ENCODE measurements at places on chromosomes 7 and 10. TPM values are rescaled to one million over a fixed set of nuclear protein-coding genes. Genes with fewer than 3 reads are reported as not detected.
A peak's percentile ranks its signal among the peaks of the same experiment; 100 is the strongest.

GRCh38 chr10:69562731-69563254 lies 10.4 kb downstream of the NEUROG3 start:
- DNase-seq = no peak

GRCh38 chr10:63240807-63241206 lies 107.7 kb downstream of the NRBF2 start:
- no peak for DNase-seq

DNA sequence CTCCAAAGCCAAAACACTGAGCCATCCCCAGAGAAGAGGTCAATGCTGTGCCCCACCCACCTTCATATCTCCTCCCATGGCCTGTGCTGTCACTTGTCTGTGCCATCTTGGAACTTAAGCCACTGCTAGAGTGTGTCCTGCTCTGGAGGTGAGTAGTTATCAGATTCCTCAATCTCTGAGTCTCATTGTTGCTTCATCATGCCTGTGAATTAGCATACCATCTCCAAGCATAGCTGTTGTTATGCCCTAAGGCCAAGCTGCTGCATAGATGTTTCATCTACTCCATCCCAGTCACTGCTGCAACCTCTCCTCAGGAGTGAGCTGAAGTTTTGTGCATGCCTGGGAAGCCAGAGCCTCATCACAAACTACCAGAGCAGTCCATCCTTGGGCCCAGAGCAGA lies 349.0 kb downstream of the ZWINT start:
- no peak for DNase-seq

- no peak for DNase-seq
Measured at GRCh38 chr7:104133238-104133637, 74.6 kb downstream of the ORC5 start.

GRCh38 chr10:97427571-97428179 lies 1.7 kb downstream of the PGAM1 start:
- DNase-seq = peak; percentile 44

GRCh38 chr7:155210356-155210755 lies 87.3 kb upstream of the INSIG1 start:
- peak; percentile 28 for DNase-seq

DNA sequence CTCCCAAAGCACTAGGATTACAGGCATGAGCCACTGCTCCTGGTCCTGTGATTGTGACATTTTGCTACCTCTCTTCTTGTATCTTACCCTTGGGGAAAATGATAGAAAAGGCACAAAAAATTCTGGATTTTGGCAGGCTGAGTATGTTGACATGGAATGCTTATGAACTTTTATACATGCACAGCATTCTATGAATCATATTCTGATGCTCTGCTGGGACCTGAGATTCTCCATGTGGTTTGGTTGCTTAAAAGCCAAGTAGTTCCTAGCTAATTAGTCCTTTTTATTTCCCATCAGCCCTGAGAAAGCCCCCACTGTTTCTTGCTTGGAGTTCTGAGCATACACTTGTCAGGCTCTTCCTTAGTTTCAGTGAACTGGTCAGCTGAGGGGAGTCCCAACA lies 8.3 kb upstream of the KAZALD1 start:
- no peak for DNase-seq

DNA sequence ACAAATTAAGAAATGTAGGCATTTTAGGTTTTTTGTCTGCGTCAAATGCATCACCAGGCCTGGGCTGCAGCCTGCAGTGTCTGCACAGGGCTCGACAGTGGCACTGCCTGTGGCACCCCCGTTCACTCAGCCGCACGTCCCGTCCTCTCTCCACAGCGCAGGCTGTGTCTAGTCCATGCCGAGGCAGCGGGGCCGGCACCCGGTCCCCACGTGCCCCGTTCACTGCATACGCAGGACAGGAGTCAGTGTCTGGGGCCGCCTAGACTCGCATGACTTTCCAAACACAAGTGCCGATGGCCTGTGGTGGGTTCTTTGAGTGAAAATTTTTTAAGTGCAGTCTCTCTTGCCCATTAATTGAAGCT lies 446.4 kb downstream of the PTPRN2 start:
- DNase-seq = no peak

GRCh38 chr10:88525371-88526069 lies 57.6 kb downstream of the RNLS start:
- DNase-seq = peak; percentile 88

DNA sequence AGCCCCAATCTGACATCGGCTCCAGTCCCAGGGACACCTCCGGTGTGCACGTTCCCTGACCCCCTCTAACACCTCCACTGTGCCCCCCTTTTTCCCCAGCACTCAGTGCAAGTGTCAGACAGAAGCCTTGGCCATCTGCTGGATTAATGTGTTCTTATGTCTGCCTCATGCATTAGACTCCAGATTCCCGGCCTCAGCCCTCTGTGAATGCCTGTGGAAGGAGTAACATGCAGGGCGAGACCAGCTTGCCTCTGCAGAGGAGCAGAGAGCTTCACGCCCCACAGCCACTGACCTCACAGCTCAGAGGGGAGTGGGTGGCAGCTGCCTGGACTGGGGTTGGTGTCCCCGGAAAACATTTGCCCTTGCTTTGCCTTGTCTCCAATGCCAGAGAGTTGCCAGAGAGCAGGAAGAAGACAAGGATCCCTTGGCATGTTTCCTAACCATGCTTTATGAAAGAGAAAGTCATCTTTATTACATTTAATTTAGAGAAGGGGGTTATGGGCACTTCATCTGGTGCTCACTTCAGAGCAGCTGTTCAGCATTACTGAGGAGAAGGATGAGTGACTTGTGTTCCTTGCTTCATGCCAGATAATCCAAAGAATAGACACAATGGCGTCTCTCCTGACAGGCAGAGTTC lies 91.6 kb upstream of the CXCL12 start:
- DNase-seq = no peak

DNA sequence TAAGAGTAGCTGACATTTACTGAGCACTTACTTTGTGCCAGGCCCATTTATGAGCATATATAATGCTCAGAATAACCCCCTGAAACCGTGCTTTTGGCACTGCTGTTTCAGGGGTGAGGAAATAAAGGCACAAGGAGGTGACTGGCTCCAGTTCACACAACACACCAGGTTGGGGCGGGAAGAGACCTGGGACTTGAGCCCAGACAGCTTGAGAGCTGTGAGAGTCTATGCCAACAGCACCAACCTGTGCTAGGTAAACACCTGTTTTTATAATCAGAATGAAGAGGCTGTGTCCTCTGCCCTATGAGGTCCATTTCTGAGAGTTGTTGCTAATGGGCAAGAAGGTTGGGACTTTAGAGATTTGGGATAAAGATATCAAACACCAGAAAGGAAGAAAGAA lies 8.8 kb upstream of the AZGP1 start:
- no peak for DNase-seq

- no peak for DNase-seq
Measured at GRCh38 chr7:475951-476441, 43.6 kb downstream of the PDGFA start.

DNA sequence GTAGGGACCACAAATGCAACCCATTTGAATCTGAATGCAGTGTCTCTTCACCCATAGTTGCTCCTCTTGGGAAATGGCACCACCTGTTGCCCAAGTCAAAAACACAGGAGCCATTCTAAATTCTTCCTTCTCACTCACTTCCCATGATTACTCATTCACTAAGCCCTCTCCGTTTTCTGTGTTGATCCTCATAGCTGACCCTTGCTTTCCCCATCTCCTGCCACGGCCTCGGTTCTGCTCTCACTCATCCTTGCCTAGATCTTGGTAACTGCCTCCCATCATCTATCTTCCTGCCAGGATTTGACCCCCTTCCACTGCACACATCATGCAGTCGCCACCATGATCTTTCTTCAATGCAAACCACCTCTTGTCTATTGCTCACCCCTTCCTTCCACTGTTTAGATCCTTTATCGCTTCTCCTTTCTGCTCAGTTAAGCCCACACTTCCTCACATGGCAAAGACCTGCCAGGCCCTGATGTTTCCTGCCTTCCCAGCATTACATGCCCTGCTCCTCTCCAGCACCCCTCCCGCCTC lies 19.0 kb upstream of the CPN1 start:
- DNase-seq = peak; percentile 25

DNA sequence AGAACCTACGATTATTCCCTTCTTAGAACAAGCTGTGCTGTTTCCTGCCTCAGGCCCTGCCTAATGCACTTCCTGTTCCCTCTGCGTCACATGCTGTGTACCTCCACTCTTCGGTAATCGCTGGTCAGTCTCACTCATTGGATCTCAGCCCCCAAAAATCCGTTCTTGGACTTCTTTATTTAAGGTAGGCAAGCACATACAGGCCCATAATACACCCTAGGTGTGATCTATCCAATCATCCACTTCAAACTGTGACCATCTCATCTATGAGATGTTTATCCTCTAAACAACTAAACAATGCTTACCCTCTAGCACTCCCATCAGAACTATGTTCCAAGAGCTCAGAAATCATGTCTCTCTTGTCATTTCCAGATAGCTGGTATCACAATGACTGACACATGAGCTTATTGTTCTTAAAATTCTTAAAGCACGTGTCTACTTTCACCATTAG lies 83.9 kb downstream of the CADPS2 start:
- DNase-seq = no peak

DNA sequence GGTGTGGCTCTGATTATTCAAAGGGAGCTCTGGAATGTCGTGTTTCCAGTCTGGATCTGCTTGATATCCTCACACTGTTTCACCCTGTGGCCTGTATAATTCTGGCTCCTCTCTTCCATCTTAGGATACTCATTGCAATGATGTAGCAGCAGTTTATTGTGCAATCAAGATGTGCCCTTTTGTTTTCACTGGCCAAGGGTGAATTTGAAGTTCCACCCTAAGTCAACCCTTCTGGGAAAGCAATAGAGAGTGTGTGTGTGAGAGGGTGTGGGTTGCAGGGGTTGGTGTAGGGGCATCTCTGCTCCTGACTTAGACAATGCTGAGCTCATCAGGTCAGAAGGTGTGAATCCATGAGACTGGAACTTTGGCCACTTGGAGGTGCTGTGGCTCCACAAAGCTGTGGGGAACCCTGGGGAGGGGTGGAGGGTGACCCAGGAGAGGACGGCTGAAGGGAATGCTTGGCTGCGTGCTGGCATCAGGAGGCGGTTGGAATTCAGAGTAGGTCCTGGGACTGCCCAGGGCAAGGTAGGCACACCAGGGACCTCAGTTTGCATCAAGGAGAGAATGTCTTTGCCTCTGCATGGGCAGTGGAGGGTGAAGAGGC lies 118.0 kb upstream of the PRSS58 start:
- DNase-seq = peak; percentile 66

GRCh38 chr10:57579926-57580325 lies 687.8 kb downstream of the IPMK start:
- DNase-seq = peak; percentile 27

GRCh38 chr10:79056736-79057391 lies 11.9 kb upstream of the ZMIZ1 start:
- DNase-seq = no peak

- no peak for DNase-seq
Measured at GRCh38 chr7:157462419-157462771, 125.6 kb downstream of the DNAJB6 start.

Gene ANKRD7
- polyA plus RNA-seq = 0.26 TPM

Gene ANKRD61
- polyA plus RNA-seq = 0.22 TPM

Gene C10orf143
- polyA plus RNA-seq = 0.69 TPM

Measured in mammary epithelial cell (primary cell).